Activated T-cell treated with anti-CD3 and anti-CD28 coated beads, Interleukin-2, amount 50 U/mL, for 72 hours (primary cell): ENCODE measurements at places on chromosomes 2 and 18. TPM values are rescaled to one million over a fixed set of nuclear protein-coding genes. Genes with fewer than 3 reads are reported as not detected.

The RGPD5 gene
- 53.2 TPM for total RNA-seq

The DHRS9 gene
- total RNA-seq = 6.3 TPM

The SLC66A2 gene
- total RNA-seq = 40.1 TPM

The ZNF521 gene
- total RNA-seq = not detected

The PRKAG3 gene
- total RNA-seq = not detected

The IGFBP5 gene
- total RNA-seq = not detected

The UGT1A10 gene
- not detected for total RNA-seq

The TMEM247 gene
- total RNA-seq = not detected

The RAMP1 gene
- total RNA-seq = 1.8 TPM

The CNTNAP5 gene
- total RNA-seq = not detected

The STK11IP gene
- total RNA-seq = 27.0 TPM

The CNDP1 gene
- total RNA-seq = 0.16 TPM

The CCT7 gene
- 305 TPM for total RNA-seq

The ZNF892 gene
- total RNA-seq = 7.2 TPM

The PROC gene
- not detected for total RNA-seq

The ASPRV1 gene
- 2.0 TPM for total RNA-seq

The IER3IP1 gene
- 14.4 TPM for total RNA-seq

The ABCG8 gene
- not detected for total RNA-seq

The SFTPB gene
- not detected for total RNA-seq

The CRYBA2 gene
- total RNA-seq = not detected

The STARD6 gene
- total RNA-seq = 0.23 TPM

The HOXD3 gene
- not detected for total RNA-seq

The GPBAR1 gene
- 1.4 TPM for total RNA-seq

The CNOT9 gene
- 82.9 TPM for total RNA-seq

The DPY30 gene
- total RNA-seq = 70.9 TPM

The DUSP28 gene
- 7.3 TPM for total RNA-seq

The GAL3ST2 gene
- 0.53 TPM for total RNA-seq

The CYP27A1 gene
- 0.31 TPM for total RNA-seq
